Ascending aorta (tissue), 2 donors: ENCODE measurements at places on chromosomes 11 and 22. TPM values are rescaled to one million over a fixed set of nuclear protein-coding genes. Genes with fewer than 3 reads are reported as not detected.

The PACSIN3 gene
- 32.7 TPM for total RNA-seq

The PDE2A gene
- total RNA-seq = 403 TPM

The MRGPRX3 gene
- total RNA-seq = not detected

The ASRGL1 gene
- total RNA-seq = 69.8 TPM

The AMPD3 gene
- total RNA-seq = 2.3 TPM

The KCNC1 gene
- not detected for total RNA-seq

The CABP4 gene
- not detected for total RNA-seq

The OR52I1 gene
- total RNA-seq = not detected

The FEN1 gene
- 1.5 TPM for total RNA-seq

The HINFP gene
- 36.5 TPM for total RNA-seq

The CECR2 gene
- 1.4 TPM for total RNA-seq

DNA sequence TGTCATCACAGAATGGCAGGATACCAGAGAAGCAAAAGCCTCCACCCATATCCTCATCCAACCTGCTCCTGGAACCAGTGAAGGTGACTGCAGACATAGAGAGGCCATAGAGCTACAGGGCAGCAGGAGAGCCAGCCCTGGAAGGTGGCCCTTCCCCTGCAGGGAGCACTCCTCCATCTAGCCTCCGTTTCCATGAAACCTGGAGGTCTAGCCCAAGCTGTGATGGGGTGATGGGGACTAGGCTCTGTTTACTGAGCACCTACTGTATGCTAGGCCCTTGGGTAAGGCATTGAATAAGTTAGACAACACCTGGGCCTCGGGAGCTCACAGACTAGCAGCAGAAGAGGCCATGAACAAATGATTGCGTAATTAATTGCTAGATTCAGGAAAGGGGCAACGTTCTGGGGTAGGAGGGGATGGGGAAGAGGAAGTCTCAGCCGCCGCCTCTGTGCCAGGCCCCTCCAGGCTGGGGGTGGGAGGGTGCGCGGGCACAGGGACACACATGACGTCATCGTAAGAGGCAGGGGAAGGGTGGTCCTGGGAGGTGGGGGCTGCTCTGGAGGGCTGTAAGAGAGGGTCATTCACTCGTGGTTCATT lies 784 bp upstream of the SYNGR1 start:
- peak overlapping the region; percentile 51 for H3K4me3 ChIP-seq
- H3K4me1 ChIP-seq = peaks cover 2% of the 10 kb centered on the region
- no peak for DNase-seq
- no peak overlapping the region for H3K27ac ChIP-seq
- no peaks in the 10 kb centered on the region for H3K36me3 ChIP-seq

GRCh38 chr22:17695986-17696385 lies 57.4 kb downstream of the BCL2L13 start:
- DNase-seq = no peak
- no peaks in the 10 kb centered on the region for H3K4me1 ChIP-seq
- H3K27ac ChIP-seq = no peak overlapping the region
- no peak overlapping the region for H3K4me3 ChIP-seq
- no peaks in the 10 kb centered on the region for H3K36me3 ChIP-seq
- H3K27me3 ChIP-seq = no peaks in the 10 kb centered on the region

GRCh38 chr11:43071338-43071737 lies 240.5 kb upstream of the API5 start:
- H3K4me1 ChIP-seq = no peaks in the 10 kb centered on the region
- H3K36me3 ChIP-seq = no peaks in the 10 kb centered on the region
- DNase-seq = no peak
- H3K4me3 ChIP-seq = no peak overlapping the region
- H3K27me3 ChIP-seq = no peaks in the 10 kb centered on the region
- H3K27ac ChIP-seq = no peak overlapping the region

GRCh38 chr11:46238967-46239800 lies 38.3 kb upstream of the CREB3L1 start:
- H3K36me3 ChIP-seq = no peaks in the 10 kb centered on the region
- no peaks in the 10 kb centered on the region for H3K27me3 ChIP-seq
- H3K4me1 ChIP-seq = peaks cover 20% of the 10 kb centered on the region
- peak; percentile 93 for DNase-seq

DNA sequence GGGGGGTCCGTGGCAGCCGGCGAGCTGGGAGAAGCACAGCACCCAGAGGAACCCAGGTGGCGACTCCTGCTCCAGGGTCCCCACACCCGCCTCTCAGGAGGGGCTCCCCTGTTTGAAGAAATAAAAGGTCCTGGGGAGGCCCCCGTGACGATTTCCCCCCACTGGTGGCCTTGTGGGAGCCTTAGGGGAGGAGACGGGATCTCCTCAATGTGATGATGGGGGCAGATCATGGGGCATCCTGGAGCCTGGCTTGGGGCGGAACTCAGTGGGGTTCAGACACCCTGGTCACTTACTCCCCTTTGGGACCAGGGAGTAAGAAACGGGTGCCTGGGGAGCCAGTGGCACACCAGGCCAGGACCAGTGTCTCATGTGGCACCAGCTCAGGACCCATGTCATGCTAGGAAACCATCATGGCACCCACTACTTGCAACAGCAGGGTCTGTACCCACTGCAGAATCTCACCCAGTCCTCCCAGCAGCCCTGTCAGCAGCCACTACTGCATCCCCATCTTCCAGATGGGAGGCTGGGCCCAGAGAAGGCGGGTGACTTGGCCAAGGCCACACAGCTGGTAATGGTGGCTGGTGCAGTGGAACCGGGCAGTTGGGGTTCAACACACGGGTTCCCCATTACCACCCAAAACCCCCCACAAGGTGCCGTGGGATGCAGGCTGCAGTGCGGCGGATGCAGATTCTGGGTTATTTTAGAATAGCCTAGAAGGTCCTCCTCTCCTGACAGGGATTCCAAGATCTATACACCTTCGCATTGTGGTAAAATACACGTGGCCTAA lies 130.7 kb downstream of the CTTN start:
- no peaks in the 10 kb centered on the region for H3K4me1 ChIP-seq
- H3K36me3 ChIP-seq = no peaks in the 10 kb centered on the region
- no peaks in the 10 kb centered on the region for H3K27me3 ChIP-seq
- DNase-seq = no peak
- no peak overlapping the region for H3K27ac ChIP-seq
- no peak overlapping the region for H3K4me3 ChIP-seq

DNA sequence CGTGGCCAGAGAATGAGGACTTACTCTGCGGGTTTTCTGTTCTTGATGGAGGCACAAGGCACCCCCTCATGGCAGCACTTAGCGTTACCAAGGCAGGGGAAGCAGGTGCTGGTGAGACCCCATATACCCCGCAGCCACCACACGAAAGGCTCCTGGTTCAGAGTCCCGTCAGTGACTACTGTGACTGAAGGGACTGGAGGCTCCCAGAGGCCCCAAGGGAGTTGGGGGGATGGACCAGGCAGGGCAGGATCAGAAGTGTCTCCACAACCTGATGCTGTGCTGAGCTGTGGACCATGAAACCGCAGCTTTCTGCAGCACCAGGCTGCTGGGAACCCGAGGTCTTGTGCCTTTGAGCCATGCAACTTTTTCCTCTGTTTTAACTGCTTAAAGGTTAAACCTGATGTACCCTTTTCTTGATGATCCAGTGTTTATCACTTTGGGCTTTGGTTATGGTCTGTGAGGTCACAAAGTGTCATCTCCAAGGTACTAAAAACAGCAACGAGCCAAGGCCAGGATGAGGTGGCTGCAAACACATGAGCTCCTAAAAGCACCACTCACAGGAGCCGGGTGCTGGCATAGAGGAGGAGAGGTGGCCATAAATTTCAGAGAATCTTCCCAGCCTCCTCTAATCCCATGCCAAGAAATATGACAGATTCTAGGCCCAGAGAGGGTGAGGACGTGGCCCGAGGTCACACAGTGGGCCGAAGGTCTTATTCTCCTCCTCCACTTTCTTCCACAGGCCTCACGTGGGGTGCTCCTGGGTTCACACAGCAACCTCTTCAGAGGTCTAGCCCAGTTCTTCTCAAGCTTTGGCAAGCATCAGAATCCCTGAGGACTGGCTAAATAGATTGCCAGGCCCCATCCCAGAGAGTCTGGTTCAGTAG lies 4.2 kb upstream of the LRRC32 start:
- no peaks in the 10 kb centered on the region for H3K36me3 ChIP-seq
- no peak overlapping the region for H3K4me3 ChIP-seq
- H3K4me1 ChIP-seq = peaks cover 13% of the 10 kb centered on the region
- DNase-seq = no peak

GRCh38 chr11:120304526-120304925 lies 20.6 kb upstream of the TLCD5 start:
- H3K4me1 ChIP-seq = peaks cover 4% of the 10 kb centered on the region
- H3K27ac ChIP-seq = no peak overlapping the region
- DNase-seq = no peak
- no peak overlapping the region for H3K4me3 ChIP-seq

- H3K36me3 ChIP-seq = peaks cover 11% of the 10 kb centered on the region
- H3K27me3 ChIP-seq = no peaks in the 10 kb centered on the region
- DNase-seq = no peak
- no peaks in the 10 kb centered on the region for H3K4me1 ChIP-seq
Measured at GRCh38 chr11:124656774-124657630, 16.5 kb downstream of the SIAE start.

DNA sequence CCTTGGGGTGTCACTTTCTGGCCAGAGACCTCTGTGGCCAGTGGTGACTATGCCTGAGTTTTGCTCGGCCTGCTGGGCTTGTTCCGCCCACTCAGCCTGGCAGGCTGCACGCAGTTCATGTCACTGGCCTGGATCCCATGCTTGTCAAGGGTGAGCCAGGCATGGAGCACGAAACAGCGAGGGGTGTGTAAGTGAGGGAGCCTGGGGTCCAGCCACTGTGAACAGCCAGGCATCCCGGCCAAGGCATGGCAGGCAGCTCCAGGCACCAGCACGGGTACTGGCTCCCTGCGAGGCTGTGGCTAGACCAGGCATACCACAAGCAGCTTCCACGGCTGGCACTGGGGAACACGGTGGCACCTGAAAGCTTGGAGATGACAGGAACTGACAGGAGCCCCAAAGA lies 214.3 kb downstream of the LRRC4C start:
- no peak overlapping the region for H3K27ac ChIP-seq
- H3K27me3 ChIP-seq = no peaks in the 10 kb centered on the region

DNA sequence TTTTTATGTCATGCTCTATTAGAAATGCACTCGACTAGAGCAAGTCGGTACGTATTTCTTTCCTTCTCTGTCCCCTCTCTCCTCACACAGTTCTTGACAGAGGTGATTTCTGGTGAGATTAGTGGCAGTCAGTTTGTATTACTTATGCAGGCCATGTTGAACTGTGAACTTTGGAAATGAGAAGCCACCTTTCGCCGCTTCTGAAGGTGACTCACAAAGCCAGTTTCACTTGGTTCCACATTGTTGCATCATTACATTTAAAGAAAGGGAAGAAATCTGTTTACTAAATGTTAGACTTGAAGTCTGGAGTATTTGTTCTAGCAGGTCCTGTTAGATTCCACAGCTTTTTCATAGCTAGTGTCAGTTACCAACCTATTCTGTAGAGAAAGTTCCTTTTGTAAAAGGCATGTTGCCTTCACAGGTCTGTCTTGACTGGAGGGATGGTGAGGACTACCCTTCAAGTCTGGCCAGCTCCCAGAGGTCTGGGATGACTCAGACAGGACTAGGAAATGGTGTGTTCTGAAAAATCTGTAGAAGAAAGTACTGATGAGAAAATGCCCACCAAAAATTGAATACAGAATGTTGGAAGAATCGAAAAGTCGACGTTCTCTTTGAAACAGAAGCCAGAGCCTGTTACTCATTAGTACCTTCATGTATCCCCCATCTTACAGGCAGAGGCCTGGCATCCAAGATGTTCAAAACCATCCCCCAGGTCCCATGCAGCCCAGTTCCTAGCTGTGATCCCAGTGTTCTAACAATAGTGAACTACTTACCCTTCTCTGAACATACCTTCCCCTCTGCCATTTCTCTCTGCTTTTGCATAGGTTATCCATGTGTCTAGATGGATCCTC lies 181.4 kb downstream of the DBX1 start:
- H3K27ac ChIP-seq = peak overlapping the region; percentile 54
- peaks cover 29% of the 10 kb centered on the region for H3K4me1 ChIP-seq
- no peak overlapping the region for H3K4me3 ChIP-seq

GRCh38 chr11:83661491-83662350 lies 375.6 kb upstream of the CCDC90B start:
- no peaks in the 10 kb centered on the region for H3K27me3 ChIP-seq
- H3K4me3 ChIP-seq = no peak overlapping the region
- no peaks in the 10 kb centered on the region for H3K36me3 ChIP-seq
- DNase-seq = no peak

- peak; percentile 72 for DNase-seq
- H3K27ac ChIP-seq = no peak overlapping the region
- H3K4me1 ChIP-seq = no peaks in the 10 kb centered on the region
- H3K36me3 ChIP-seq = no peaks in the 10 kb centered on the region
- no peak overlapping the region for H3K4me3 ChIP-seq
- H3K27me3 ChIP-seq = no peaks in the 10 kb centered on the region
Measured at GRCh38 chr22:27405672-27406388, 395.7 kb downstream of the MN1 start.

DNA sequence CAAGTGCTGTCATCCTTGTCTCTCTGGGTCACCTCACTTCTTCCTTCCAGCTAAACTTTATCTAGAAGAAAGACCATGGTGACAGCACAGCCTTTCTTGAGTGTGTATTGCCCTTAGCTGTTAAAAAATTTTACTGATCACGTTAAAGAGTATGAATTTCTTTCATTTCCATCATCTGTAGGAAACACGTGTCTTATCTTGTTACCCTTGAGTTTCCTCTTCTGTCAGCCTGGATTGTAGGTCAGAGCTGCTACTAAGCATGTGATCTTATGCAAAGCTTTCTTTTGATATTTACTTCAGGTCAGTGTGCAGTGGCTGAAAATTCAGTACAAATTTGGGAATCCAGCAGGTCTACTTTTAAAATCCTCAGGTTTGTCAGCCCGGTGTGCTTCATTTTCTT lies 512.2 kb upstream of the ARHGAP42 start:
- DNase-seq = no peak
- H3K27me3 ChIP-seq = no peaks in the 10 kb centered on the region
- no peaks in the 10 kb centered on the region for H3K4me1 ChIP-seq
- H3K36me3 ChIP-seq = no peaks in the 10 kb centered on the region
- H3K27ac ChIP-seq = no peak overlapping the region
- no peak overlapping the region for H3K4me3 ChIP-seq

GRCh38 chr11:15714641-15715399 lies 600.1 kb downstream of the INSC start:
- no peaks in the 10 kb centered on the region for H3K27me3 ChIP-seq
- no peak overlapping the region for H3K4me3 ChIP-seq
- H3K4me1 ChIP-seq = no peaks in the 10 kb centered on the region
- H3K36me3 ChIP-seq = no peaks in the 10 kb centered on the region
- DNase-seq = no peak
- H3K27ac ChIP-seq = no peak overlapping the region

DNA sequence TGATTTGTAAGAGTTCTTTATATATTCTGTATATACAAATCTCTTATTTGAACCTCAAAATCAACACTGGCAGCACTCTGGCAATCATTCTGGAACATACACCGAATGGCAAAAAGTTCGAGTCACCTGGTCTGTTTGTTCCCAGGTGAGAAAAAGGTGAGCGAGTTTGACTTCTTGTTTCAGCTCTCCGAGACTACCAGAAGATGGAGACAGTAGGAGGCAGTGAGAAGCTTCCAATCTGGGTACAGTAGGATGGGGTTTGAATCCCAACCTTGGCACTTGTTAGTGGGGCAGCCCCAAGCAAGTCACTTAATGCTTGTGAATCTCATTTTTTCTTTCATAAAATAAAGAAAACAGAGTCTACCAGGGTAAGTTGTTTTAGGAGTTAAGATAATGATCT lies 76.4 kb downstream of the C2CD3 start:
- no peak overlapping the region for H3K27ac ChIP-seq
- no peak for DNase-seq
- H3K4me3 ChIP-seq = no peak overlapping the region
- peaks cover 47% of the 10 kb centered on the region for H3K36me3 ChIP-seq

GRCh38 chr11:34730544-34731295 lies 109.8 kb downstream of the EHF start:
- H3K27me3 ChIP-seq = no peaks in the 10 kb centered on the region
- no peak for DNase-seq
- no peak overlapping the region for H3K4me3 ChIP-seq
- no peaks in the 10 kb centered on the region for H3K4me1 ChIP-seq
- no peaks in the 10 kb centered on the region for H3K36me3 ChIP-seq
- no peak overlapping the region for H3K27ac ChIP-seq
